SW 1271 (cell line): ENCODE measurements at places on chromosomes 12 and 14.
A peak's percentile ranks its signal among the peaks of the same experiment; 100 is the strongest.

DNA sequence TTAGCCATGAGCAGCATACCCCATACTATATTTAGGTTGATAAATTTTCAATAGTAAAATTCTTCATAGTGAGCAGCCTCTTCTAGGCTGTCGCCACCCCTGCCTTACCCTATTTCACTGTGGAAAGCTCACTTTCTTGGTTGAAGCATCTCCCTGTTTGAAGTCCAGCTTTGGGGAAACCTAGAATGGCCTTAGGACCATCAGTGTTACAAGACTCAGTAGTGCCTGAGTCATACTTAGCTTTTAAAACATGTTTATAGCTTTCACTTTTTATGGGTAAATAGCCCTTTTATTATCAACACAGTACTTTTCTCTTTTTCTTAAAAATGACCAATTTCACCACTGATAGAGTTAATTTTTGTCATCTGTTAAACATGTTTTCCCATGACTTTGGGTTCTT lies 37.1 kb downstream of the FUT8 start:
- no peak for DNase-seq

- DNase-seq, result no peak
Measured at GRCh38 chr12:72511906-72512305, 239.7 kb downstream of the TRHDE start.

DNA sequence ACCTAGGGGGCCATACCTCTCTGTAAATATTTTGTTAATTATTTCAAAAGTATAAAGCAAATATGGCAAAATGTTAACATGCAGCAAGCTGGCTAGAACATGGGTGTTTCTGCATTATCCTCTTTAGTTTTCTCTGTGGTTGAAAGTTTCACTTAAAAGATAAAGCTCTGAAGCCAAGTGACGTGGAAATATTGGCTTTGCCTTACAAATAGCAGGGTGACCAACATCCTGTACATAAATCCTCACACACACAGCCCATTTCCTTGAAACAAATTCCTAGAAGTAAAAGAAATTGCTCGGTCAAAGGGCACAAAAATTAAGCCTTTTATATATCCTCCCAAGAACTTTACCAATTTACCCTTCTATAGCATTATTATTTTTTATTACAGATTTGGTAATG lies 10.6 kb upstream of the VWF start:
- no peak for DNase-seq

GRCh38 chr12:130775953-130776856 lies 60.1 kb upstream of the RIMBP2 start:
- peak; percentile 14 for DNase-seq

DNA sequence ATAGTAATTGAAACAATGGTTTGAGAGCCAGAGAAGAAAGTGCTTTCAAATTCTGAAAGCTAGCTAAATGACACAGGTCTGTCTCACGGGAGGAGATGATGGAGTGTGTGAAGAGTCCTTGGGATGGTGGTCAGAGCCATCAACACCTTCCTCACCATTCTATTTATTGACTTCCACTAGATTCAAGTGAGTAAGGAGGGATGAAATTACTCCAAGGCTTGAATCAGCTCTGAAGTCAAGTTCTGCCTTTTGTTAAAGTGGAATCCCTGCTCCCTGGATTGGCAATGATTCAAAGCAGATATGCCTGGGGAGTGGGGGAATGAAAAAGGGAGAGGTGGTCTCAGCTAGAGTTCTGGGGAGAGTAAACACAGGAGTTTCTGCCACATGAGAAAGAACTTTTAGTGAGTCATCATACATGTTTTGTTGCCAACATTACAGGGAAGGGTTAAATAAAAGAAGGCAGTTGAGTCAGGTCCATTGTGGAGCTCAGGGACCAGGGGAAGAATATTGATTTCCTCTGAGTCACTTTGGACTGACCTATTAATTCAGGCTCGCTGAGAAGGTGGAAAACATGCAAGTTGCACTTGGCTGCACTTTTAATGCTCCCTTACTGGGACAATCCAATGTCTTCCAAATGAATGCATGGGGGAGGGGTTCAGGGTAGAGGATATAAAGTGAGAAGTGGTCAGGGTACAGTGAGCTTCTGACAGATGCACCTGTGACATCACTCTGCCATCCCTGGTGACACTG lies 142.7 kb downstream of the TBX5 start:
- no peak for DNase-seq

DNA sequence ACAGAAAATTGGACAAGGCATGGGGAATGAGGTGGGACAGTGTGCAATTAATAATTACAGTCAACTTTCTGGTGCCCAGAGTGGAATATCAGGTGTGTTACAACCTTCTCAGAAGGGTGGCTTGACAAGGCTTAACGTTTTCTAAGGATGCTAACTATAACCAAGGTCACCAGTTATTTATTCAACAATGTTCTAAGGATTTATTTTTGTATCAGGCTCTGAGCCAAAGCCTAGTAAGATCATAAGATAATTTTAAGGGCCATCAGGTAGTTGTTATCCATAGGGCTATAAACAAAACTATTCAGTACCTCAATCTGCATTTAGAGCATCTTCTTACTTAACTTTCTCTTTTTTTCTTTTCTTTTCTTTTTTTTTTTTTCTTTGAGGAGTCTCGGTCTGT lies 134.0 kb downstream of the TMTC1 start:
- DNase-seq, result no peak

DNA sequence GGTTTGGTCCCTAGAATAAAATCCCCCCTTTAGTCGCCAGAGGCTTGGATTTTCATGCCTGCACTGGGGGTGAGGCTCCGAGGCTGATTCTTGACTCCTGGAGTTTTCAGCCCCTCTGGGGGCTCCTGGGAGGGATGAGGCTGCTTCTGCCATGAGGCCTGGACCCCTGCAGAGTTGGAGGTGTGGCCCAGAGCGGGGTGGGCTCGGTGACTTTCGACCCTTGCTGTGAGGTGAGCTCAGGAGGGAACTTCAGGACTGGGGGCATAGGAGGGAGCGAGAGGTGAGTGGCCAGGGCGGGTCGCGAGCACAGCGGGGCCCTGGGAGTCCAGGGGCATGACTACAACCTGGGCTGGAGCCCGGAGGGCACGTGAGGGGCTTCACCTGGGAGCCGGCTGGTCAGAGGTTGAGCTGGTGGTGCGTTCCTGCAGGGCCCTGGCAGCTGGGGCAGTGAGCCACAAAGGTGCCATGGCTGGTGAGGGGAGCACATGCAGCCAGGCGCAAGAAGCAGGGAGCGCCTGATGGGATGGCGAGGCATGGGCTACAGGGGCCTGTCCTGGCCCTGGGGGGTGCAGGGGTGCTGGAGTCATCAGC lies 168.2 kb downstream of the KIF26A start:
- no peak for DNase-seq

- no peak for DNase-seq
Measured at GRCh38 chr14:104499784-104500760, 79.5 kb upstream of the C14orf180 start.

GRCh38 chr12:115528466-115528865 lies 749.0 kb downstream of the MED13L start:
- DNase-seq, result no peak

- peak; percentile 3 for DNase-seq
Measured at GRCh38 chr12:11209113-11209512, 22.4 kb upstream of the TAS2R42 start.

DNA sequence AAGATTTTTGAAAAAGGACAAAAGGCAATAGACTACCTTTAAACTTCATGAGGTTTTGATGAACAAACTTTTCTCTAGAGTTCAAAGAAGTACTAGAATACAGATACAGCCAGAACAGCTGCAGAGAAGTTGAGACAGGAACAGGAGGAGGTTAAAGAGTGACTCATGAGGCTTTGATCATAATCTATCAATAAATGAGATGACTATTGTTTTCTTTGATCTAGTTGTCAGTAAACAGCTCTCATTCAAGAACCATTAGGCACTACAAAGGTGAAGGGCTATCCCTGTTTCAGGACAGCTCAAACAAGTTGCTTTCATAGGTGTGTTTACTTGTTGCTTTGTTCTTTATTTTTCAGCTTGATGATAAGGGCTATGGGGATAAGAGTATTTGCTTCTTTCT lies 2.4 kb downstream of the WASHC3 start:
- DNase-seq, result no peak

DNA sequence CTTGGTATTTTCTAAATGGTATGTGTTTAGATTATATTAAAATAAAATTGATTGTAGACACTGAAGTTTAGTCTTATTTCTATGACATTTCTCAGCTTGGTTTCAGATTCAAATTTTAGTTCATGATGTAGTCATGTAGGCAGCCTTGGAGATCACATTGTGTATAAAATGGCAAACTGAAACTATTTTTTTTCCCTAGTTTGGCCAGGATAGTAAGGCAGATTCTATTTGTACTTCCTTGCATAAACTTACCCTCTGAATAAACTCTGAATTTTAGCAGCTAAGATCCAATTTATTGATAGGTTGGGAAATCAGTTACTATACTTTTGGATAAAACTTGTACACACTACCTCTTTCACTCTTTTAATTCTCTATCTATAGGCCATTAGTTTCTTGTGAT lies 30.4 kb downstream of the PAPOLA start:
- no peak for DNase-seq

DNA sequence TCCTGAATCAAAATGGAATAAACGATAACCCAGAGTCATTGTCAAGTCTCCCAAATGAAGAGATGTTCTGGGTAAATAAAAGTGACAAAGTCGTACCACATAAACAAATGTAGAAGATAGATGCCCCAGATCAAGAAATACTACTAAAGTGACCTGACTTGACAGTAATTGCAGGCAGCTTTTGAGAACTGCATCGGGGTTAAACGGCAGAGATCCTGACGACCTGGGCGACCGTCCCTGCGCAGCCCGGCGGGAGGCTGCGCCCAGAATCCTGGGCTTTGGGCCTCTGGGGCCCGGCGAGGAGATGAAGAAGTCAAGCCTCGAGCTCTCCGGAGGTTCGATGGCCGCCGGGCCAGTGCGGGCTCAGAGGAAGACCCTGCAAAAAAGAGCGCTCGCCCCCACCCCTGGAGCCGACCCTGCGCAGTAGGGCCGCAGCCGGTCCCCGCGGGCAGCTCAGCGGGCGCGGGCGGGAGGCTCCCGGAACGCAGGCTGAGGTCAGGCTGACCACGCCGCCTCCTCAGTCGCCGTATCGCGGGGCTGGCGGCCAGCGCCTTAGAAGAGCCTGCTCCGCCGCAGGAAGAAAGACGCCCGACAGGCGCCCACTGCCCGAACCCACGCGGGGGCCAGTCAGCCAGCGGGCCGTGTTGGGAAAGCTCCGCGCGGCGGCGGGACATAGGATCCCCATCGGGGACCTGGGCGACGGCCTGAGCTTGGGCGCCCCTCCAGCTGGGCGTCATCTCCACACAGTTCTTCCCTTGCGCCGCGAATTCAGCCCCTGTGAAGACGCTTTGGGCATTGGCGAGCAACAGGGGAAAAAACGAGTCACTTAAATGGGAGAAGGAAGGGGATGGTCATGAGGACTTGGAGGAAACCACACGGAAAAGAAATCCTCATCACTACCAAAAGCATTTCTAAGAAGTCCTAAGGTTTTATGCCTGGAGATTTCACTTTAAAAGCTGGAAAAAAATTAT lies 16.0 kb downstream of the NKX2-1 start:
- no peak for DNase-seq

GRCh38 chr14:99484106-99484505 lies 2.9 kb downstream of the CCNK start:
- DNase-seq, result no peak

DNA sequence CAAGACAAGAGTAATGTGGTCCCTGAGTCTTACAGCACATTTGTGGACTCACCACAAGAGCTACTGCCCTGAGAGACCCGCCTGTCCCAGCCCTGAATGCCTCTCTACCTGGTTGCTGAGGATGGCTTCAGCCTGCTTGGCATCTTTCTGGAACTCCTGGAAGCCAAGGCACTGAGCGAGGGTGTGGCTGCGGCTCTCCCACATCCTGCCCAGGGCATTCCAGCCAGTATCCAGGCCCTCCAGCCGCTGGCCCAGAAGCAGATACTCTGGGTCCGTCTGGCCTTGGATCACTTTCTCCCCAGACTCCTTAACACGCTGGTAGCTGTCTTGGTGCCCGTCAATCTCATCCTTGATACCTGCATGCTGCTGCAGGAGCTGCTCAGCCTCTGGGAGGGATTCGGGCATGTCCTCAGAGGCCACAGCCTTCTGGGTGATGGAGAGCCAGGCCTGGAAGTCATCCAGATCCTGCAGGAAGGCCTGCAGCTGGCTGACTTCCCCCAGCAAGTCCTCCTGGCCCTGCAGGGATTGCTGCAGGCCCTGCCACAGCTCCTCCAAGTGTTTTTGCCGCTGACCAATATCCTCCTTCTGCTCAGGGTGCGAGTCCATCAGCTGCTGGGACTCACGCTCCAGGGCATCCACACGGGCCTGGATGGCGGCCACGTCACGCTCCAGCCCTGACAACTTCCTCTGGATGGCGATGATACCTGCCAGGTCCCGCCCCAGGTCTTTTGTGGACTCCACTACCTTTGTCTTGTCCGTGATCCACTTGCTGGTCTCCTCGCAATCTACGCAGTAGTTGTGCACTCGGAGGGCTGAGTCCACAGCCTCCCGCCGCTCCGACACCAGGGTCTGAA lies 82.3 kb downstream of the PLEKHG3 start:
- no peak for DNase-seq
